Stimulated activated CD4-positive, alpha-beta T cell treated with anti-CD3 and anti-CD28 coated beads, Interleukin-12 subunit alpha, Interleukin-12 subunit beta, amount 100 ng/mL, for 48 hours (primary cell): ENCODE measurements at places on chromosomes 1 and 21.
A peak's percentile ranks its signal among the peaks of the same experiment; 100 is the strongest.

- DNase-seq = no peak
These were observed 40.1 kb downstream of the IGFN1 start for GRCh38 chr1:201230676-201231075.

DNA sequence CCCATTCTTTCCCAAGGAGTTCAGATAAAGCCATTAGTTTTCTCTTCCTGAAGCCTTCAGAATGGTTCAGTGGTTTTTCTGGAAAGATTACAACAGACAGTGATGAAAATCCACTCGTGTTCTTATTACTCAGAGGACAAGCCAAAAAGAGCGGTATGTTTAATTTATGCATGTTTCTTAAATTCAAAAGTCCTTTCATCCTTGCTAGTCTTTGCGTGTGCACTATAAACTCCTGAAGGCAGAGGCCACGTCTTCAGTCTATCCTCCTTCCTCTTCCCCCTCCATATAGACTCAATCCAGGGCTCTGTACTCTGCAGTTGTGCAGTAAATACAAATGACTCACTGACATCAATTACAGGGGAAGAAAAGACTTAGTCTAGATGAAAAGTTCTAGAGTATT, 409.2 kb upstream of the PLXNA2 start:
- no peak for DNase-seq

GRCh38 chr1:201570181-201570885, 31.4 kb downstream of the NAV1 start:
- no peak for DNase-seq

DNA sequence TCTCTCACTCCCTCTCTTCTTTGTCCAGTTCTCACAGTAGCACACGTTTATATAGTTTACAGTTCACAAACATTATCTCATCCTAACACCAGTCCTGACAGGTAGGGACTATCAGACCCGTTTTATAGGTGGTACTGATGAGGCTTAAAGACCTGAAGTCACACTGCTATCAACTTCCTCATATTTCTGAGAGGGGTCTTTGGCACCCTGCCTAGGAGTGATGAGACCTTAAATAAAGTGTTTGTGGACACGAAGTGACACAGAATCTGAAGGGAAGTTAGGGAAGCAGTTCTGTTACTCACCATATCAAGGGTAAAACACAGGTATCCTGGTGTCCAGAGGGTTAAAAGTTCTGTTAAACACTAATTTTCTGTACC, 590 bp upstream of the TACSTD2 start:
- DNase-seq = no peak

- no peak for DNase-seq
These were observed 14.5 kb downstream of the GNG12 start for GRCh38 chr1:67818725-67819301.

DNA sequence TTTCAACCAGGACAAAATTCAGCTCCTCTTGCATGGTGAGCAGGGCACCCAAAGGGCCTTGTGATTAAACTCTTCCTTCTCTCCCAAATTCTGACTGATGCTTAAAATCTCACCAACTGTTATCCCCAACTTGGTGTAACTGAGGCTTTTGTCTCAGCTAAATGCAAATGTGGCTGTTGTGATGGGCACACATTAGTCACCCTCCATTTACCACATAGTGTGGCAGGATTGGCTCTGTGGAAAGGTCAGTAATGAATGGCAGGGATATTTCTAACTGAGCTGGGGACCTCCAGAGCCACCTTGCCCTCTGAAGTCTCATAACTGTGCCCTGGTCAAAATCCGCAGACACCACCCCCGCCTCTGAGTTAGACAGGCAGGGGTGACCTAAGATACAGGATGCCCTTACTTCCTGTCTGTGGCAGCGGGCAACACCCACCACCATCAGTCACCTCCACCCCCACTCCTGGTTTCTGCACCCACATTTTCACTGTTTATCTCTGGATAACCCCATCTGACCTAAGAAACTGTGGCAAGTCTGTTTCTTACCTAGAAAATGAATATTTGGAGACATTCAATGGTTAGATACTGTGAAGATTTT, 25.4 kb upstream of the RGS16 start:
- peak; percentile 58 for DNase-seq

GRCh38 chr1:18554099-18554498, 73.4 kb downstream of the KLHDC7A start:
- no peak for DNase-seq

GRCh38 chr1:155241841-155242264, 13.4 kb downstream of the ENTREP3 start:
- no peak for DNase-seq

DNA sequence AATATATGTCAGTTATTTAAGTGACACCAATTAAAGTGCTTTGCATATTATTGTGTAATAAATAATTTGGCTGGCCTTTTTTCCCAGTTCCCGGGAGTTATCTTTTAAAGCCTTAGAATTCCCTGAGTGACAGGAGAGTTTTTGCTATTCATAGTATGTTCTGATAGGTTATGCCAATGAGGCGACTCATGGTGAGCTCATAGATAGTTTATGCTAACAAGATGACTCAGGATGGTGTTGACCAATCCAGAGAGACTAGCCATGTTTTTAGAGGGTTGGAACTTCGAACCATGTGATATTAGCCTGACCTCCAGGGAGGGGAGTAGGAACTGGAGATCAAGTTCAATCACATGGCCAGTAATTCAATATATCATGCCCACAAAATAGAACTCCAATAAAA, 310.8 kb downstream of the USP25 start:
- DNase-seq = no peak

DNA sequence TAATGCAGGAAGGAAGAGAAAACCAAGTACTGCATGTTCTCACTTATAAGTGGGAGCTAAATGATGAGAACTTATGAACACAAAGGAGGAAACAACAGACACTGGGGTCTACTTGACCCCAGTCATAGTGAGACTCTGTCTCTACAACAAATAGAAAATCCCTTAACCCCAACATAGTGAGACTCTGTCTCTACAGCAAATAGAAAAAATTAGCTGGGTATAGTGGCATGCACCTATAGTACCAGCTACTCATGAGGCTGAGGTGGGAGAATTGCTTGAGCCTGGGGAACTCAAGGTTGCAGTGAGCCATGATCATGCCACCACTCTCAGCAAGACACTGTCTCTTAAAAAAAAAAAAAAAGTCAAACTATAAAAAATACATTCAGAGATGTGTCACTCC, 42.7 kb downstream of the GIPC2 start:
- no peak for DNase-seq

GRCh38 chr1:79283451-79283850, 276.9 kb upstream of the ADGRL4 start:
- DNase-seq = no peak

DNA sequence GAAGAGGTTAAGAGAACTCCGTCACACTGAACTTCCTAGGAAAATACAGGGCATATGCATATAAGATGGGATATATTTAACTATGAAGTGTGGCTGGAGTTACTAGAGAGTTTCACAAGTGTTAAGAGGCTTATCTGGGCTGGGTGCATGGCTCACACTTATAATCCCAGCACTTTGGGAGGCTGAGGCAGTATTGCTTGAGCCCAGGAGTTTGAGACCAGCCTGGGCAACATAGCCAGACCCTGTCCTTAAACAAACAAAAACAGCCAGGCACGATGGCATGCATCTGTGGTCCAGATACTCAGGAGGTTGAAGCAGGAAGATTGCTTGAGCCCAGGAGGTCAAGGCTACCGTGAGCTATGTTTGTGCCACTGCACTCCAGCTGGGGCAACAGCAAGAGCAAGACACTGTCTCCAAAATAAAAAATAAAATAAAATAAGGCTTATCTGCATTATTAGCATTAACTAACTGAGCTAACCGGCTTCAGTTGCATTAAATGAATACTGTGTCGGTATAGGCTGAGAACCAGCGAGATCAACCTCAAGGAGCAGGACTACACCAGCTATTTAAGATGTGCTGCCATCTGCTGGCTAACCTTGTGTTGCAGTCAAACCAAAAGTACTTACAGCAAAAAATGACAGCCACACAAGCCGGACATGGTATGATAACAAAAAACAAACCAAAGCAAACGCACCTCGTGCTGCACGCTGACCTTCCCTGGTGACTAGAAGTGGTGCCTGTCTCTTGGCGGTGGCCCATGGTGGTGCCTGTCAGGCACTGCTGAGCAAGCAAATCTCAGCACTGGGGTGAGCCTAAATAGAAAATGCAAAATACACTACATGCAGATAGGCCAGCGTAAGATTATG, 19.7 kb upstream of the RBBP5 start:
- DNase-seq = peak; percentile 86
